EH (cell line): ENCODE measurements at places on chromosomes 4 and X.

DNA sequence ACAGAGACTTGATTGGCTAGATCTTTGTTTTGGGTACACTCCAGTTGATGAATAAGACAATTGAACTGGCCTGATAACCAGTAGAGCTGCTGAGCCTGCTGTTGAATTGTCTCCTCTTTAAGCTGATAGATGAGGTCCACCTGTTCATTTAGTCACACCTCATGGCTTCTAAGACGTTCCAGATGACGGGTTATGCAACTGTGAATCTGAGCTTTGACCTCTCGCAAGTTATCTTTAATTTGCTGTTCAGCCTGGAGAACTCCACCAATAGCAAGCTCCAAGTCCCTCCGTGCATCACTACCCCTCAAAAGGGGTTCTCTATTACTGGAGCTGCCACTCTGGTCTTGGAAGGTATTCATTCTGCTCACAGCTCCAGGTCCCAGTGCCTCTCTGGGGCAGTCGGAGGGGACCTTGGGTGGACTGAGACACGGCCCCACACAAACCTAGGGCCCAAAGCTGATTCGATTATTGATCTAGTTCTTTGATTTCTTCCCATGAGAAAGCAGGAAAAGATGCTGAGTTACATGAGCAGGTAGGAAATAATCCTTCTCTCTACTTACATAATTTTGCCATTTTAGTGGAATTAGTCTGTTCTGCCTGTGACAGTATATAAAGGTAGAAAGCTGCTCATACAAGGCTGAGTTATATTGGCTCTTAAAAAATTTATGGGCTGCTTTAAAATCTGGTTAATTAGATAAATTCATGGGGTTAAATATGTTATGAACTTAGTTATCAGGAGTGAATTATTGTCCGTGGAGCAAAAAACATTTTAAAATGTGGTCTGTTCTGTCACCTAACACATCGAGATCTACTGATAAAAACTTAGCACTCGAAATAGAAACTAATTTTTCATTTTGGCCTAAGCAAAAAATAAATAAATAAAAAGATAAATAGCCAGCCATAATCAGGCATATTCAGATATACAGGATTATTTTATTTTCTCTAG, 6.8 kb downstream of the MMAA start:
- DNase-seq = no peak

- no peak for DNase-seq
Measured at GRCh38 chrX:53195401-53195800, 29.6 kb downstream of the KDM5C start.

- DNase-seq = no peak
Measured at GRCh38 chr4:175970072-175970471, 95.6 kb upstream of the WDR17 start.

- DNase-seq = no peak
Measured at GRCh38 chrX:69082753-69083150, 82.5 kb downstream of the PJA1 start.

GRCh38 chr4:10253765-10254164, 137.2 kb upstream of the WDR1 start:
- no peak for DNase-seq

GRCh38 chr4:169492436-169493163, 119.8 kb downstream of the NEK1 start:
- peak; percentile 59 for DNase-seq

DNA sequence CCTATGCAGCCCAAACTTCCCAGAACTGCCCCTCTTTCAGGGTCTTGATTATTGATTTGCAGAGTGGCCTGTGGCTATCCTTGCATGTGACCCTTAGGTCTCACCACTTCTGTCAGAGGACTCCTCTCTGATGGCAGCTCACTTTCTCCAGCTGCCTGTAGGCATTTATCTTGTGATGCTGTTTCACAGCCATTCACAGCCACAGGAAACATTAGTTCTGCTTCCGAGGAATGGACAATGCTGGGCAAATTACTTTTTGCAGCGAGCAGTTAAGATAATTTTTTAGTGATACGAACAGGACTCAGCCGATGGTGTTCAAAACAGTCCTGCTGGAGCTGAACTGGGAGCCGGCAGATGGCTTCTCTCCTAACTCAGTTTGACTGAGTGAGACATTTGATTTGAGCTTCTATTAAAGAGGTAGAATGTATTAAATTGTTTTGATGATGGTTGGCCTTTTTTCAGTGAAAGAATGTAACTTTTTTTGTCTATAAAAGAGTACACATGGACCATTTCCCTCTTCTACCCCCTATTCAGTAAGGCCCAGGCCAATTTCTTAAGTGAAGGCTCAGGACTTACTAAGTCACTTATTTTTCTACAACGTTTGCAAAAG, 58.4 kb upstream of the TMEM150C start:
- DNase-seq = no peak

DNA sequence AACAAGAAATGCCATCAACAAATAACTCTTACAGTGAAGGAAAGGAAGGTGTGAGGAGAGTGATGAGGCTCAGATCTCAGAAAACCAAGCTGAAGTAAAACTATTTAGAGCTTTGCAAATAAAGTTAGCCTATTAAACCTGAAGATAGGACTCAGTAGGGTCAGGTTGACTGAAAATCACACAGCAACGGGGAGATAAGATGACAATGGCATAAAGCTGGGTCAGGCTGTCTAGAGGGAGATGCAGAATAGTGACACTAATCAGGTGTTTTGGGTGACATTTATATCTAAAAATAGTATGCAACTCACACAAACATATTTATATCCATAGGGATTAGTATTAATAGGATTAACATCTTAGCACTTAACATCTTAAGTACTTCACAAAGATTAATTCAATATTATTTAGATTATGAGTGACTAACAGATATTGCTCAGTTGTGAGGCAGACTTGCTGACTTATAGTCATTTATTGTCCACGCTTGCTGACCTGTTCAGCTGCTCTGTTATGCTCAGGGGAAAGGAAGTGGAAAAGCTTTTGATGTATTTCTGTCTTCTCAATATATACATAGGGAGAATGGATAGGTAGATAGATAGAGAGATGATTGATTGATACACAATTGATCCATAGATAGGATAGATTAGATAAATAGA, 130.7 kb upstream of the GUCY1A1 start:
- no peak for DNase-seq

GRCh38 chrX:127129510-127129909, 310.0 kb downstream of the PRR32 start:
- DNase-seq = no peak

DNA sequence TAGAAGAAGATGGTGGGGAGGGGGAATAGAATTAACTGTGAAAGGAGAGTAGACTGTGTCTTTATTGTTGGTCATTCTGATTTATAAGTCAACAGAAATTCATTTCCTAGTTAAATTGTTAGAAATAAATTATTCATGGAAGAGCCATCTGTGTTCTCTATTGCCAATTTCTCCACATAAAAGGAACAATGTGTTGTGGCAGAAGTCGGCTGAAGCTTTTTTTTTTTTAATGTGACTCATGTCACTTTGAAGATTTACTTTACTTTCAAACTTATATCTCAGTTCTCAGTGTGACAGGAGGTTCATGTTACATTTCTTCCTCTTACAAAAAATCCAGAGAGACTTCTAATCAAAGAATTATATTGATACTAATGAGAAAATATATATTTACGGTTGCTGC, 60.5 kb downstream of the CPE start:
- no peak for DNase-seq

DNA sequence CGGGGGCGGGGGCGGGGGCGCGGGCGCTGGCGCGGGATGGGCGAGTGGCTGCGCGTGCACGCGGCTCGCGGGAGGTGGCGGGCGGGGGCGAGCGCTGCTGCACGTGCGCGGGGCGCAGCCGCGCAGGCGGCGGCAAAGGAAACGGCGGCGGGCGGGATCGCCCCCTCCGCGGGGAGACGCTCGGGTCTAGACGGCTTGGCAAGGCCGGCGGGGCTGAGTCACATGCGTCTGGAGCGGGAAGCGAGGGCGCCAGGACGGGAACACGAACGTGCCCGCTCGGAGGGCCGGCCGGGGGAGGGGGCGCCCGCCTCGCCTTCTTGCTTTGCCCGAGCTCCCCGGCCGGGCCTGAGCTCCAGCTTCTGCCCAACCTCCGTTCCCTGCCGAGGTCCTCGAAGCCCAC, 4.3 kb upstream of the HAUS7 start:
- peak; percentile 74 for DNase-seq
